Aorta (tissue), 5 donors: ENCODE measurements at places on chromosomes 1 and 21.

DNA sequence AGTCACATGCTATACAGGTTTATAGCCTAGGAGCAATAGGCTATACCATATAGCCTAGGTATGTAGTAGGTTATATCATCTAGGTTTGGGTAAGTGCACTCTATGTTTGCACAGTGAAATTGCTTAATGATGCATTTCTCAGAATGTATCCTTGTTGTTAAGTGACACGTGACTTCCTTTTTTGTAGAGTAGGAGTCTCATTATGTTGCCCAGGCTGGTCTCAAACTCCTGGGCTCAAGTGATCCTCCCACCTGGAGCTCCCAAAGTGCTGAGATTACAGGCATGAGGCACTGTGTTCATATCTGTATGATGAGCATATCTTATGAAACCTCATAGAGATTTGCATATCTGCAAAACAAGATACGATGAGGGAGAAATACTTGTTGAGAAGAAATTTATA is 13.8 kb upstream of the ABCB10 start:
- no peak for DNase-seq

- DNase-seq: no peak
These were observed 40.3 kb downstream of the TRIM33 start for GRCh38 chr1:114470681-114471080.

DNA sequence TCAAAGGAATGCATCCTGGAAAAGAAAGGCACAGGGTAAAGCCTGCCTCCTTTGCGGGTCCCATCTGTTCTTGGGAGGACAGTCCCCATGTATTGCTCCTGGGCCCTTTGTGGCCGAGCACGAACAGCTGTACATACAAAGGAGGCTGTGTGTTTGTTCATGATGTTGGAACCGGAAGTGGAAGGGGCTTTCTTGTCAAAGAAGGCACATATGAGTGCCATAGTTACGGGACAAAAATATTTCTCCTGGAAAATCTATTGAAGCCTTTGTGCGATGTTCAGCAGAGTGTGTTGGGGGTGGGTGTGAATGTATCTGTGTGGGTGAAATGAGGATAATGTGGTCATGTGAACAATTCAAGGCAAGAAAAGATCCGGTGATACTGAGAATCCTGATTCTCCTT is 297.6 kb downstream of the DISC1 start:
- no peak for DNase-seq

GRCh38 chr1:197862221-197862620 is 40.2 kb upstream of the C1orf53 start:
- DNase-seq: no peak

- DNase-seq: peak; percentile 86
These were observed at the start of gene MTARC2 for GRCh38 chr1:220748089-220748934. Gene MTARC2, plus strand, starts transcription at chr1:220748322. Its CDS starts 210 bp downstream, at chr1:220748532.

DNA sequence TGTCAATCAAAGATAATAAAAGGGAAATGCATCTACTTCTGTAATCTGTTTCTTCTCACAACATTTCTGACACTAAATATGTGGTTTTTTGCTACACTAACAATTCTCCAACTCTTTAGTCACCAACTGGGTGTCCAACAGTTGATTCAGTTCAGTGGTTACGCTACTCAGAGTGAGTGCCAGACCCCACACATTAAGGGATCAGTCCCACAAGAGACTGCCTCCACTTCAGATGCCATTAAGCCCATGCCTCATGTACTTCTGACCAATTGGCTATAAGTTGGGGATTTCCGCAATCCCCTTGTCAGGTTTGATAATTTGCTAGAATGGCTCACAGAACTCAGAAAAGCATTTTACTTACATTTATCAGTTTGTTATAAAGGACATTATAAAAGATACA is 28.4 kb downstream of the RNF2 start:
- DNase-seq: no peak

- DNase-seq: no peak
These were observed 103.8 kb downstream of the PCBP3 start for GRCh38 chr21:45747233-45747766.

GRCh38 chr1:162964901-162965300 is 103.9 kb upstream of the CCDC190 start:
- no peak for DNase-seq

GRCh38 chr21:15872236-15872635 is 142.5 kb downstream of the USP25 start:
- DNase-seq: no peak

- no peak for DNase-seq
These were observed 3.3 kb downstream of the CASZ1 start for GRCh38 chr1:10793129-10793651.

DNA sequence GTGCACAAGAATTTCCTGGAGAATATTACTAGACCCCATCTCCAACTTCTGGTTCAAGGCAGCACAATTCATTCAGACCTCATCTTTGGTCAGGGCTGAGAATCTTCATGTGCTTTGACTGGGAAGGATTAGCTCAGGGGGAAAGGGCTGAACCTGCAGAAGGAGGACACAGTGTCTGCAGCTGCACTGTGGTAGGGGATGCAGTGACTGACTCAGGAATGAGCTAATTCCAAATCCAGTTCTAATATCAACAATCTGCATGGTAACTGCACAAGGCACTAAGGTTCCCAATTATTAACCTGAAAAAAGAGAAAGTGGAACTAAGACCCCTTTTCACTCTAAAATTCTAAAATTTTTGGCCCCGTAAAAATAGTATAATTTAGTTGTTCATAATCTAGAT is 31.6 kb downstream of the TTLL7 start:
- no peak for DNase-seq

GRCh38 chr1:198638894-198639635 is at the start of gene PTPRC:
Gene PTPRC, plus strand, starts transcription at chr1:198639040. Its CDS starts 229 bp downstream, at chr1:198639269.
- DNase-seq: no peak

DNA sequence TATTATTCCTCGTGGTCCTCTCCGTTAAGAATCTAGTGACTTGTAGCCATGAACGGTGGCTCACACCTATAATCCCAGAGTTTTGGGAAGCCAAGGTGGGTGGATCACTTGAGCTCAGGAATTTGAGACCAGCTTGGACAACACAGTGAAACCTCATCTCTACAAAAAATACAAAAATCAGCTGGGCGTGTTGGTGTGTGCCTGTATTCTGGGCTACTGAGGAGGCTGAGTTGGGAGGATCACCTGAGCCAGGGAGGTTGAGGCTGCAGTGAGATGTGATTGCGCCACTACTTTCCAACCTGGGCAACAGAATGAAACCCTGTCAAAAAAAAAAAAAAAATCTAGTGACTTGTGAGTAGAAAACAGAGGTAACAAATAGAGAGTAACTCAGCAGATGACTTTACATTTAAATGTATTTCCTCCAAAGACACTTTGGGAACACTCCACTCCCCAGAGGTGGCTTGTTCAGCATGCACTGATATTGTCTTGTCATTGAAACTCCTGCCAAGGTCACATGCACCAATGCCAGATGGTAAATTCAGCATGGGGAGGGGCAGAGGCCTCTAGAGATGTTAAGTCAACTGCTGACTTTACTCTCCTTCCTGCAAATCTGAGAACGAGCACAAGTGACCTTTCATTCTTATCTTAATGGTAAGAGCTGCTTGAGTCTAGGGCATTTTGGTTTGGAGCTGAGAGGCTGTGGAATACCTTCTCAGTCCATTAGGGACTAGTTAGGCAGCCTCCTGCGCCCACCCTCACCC is 24.9 kb downstream of the CCDC185 start:
- no peak for DNase-seq

DNA sequence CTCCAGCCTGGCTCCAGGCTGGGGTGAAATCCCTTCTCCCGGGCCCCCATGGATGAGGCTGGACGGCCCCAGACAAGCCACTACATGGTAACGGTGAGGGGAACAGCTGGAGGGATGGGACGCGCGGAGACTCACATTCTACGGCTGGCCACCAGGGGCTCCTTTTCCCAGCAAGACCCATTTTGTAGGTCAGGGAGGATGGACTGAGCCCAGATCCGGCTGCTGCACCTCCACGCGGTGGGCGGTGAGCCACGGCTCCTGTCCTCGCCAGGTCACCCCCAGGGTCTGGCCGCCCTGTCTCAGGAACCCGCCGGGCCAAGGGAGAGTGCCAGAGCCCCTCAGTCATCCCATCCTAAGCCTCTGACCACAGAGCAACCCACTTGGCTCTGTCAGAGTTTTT is 75.0 kb upstream of the ACTRT2 start:
- peak; percentile 47 for DNase-seq

DNA sequence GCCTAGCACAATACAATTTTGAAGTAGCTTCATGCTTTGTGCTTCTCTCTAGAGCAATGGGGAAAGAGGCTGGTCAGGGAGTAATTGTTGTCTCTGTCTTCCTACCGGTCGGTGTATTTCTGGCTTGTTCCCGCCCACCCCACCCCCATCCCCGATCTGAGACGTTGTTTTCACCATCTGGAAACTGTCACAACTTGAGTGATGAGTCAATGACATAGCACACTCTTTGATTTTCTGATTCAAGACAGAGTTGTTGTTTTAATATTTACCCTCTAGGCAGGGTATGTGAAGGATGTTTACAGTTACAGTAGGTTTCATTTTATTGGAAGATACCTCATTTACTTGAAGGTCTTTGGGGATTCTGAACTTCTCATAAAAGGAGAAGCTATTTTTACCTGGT is 7.0 kb downstream of the IL12RB2 start:
- DNase-seq: no peak

- DNase-seq: no peak
These were observed 29.7 kb downstream of the ECE1 start for GRCh38 chr1:21260405-21261125.

DNA sequence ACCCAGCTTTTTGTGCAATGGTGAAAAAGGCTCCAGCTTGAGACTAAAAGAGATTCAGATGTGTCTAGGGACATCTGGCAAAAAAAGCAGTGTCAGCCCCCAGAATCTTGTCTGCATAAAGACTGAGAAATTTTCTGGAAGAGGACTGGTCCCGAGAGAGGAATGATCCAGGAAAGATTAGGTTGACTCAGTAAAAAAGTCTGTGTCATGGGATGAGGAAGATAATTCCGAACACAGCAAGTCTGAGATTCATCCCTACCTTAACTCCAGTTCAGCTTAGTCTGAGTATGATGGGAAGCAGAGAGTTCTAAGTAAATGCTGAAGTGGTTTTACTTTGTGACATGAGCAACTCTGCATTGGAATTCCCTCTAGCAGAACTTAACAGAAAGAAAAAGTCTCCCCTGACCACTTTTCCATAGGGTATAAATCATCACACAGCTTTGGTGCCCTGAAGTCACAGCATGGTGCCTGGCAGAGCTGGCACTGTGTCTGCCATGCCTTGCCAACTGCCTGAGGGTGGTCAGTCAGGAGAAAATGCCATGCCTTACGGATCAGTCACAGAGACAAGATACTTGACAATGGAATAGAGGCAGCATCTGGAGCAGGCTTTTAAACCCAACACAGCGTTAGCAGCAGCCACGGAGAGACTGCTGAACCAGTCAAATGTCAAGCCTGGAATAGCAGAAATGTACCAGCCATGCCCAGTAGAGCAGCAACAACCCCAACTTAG is 153.4 kb downstream of the ZC3H11B start:
- DNase-seq: no peak
